NCI-H748 treated with DMSO at 0.1 percent for 48 hours (cell line): ENCODE measurements at places on chromosomes 12 and 14.
A peak's percentile ranks its signal among the peaks of the same experiment; 100 is the strongest.

GRCh38 chr12:124667506-124668326 is 100.3 kb upstream of the NCOR2 start:
- peak; percentile 10 for DNase-seq

- no peak for DNase-seq
Measured at GRCh38 chr12:85085066-85085465, 48.9 kb downstream of the LRRIQ1 start.

DNA sequence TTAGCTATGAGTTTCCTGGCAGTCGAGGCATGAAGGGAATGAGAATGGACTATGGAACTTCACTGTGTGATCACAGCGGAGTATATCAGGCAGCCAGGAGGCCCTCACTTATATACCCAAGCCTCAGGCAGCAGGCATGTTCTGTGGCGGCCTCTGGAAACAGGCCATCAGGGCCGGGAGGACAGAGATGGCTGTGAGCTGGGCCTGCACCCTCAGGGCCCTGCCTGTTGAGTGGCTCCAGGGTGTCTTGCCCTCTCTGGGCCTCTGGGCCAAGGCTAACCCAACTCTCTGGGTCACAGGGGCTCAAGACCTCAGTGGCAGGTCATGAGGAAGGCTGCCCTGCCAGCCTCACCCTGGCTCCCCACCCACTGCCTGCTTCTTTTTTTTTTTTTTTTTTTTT is 33.9 kb upstream of the RCOR1 start:
- DNase-seq = no peak

GRCh38 chr12:108613548-108613947 is 15.7 kb upstream of the TMEM119 start:
- no peak for DNase-seq

- no peak for DNase-seq
Measured at GRCh38 chr12:93950311-93950710, 198.1 kb upstream of the PLXNC1 start.

DNA sequence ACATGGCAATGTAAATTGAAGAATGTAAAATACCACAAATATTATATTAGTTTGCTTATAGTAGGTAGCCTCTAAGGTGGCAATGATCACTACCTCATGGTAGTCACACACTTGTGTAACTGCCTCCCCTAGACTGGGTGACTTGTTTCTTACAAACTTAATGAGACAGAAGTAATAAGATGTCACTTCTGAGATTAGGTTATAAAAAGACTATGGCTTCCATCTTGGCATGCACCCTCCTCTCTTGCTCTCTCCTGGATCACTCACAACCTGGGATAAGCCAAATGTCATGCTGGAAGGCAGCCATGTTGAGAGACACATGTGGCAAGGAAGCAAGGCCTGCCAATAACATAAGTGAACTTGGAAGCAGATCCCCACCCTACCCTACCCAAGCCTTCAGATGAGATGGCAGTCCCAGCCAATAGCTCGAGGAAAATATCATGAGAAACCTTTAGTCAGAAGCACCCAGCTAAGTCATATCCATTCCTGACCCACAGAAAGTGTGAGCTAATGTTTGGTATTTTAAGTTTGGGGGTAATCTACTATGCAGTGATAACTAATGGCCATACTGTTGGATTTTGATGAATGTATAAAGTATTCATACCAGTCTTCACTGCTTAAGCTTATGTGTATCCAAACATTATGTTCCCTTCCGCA is 43.3 kb downstream of the PPP1R12A start:
- DNase-seq = no peak

GRCh38 chr12:47188576-47189441 is 109.0 kb upstream of the AMIGO2 start:
- no peak for DNase-seq

GRCh38 chr12:67816269-67816668 is 167.7 kb downstream of the DYRK2 start:
- DNase-seq = no peak

- no peak for DNase-seq
Measured at GRCh38 chr14:72996916-72997315, 30.0 kb downstream of the ZFYVE1 start.

DNA sequence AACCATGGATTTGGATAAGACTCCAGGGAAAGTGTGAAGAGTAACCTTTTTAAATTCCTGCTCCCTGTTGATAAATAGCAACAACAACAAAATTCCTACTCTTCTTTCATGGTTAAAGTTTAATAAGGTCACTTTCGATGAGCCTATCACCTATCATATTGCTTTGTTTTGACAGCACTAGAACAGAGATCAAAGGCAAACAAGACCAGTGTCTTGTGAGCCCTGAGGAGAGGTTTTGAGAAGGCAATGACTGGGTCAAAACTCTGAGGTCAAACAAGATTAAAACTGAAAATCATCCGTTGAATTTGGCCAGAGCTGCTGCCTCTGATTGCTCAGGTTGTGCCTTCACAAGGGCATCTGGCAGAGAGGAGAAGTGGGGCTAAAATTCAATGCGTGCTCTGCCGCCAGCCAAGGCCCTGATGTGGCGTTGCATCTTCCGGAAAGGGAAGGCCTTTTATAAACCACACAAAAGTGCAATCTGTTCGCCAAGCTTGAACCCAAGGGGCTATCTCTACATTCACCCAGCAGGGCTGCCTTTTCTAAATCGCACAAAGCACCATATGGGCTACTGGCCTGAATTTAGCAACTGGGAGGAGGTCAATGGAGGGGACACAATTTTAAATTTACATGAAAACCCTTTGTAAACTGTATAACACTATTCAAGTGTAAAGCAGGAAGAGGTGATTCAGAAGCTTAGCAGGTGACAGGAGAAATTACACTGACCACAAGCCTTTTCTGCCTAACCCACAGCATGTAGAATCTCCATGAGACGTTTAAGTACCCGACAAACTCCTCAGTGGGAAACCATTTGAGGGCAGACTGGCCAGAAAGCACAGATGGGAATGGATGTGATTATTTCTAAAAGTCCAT is 140.8 kb downstream of the DAD1 start:
- no peak for DNase-seq

DNA sequence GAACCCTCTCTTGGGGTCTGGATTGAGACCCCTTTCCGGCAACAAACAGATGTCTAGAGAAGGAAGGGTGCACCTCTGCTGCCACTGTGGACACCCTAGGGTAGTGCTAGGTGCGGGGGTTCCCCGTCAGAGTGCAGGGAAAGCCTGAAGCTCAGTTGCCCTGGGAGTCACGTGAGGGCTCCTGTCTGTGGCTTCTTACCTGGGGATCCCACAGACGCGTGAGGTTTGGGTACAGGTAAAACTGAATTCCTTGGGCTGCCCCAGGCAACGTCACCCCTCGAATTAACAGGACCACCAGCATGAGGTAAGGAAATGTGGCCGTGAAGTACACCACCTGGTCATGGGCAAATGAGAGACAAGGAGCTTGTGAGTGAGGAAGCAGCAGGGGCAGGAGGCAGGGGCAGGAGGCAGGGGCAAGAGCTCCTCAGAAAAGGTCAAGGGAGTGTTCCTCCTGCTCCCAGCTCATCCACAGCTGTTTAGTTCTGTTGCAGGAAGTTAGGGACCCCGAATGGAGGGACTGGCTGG is 21.0 kb upstream of the SLC6A12 start:
- DNase-seq = no peak

DNA sequence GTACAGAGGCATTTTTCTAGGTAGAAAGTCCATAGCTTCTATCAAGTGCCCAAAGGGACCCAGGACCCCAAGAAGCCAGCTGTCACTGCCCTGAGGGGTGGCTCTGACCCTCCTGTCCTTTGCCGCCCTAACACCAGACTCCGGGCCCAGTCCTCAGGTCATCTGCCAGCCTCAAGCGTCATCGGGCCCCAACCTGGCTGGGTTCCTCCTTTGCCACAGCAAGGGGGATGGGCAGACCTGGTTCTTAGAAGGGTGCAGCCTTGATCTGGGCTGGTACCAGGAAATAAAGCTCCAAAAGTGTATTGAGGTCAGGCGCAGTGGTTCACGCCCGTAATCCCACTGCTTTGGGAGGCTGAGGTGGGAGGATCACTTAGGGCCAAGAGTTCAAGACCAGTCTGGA is 27.1 kb upstream of the FAM222A start:
- DNase-seq = no peak

DNA sequence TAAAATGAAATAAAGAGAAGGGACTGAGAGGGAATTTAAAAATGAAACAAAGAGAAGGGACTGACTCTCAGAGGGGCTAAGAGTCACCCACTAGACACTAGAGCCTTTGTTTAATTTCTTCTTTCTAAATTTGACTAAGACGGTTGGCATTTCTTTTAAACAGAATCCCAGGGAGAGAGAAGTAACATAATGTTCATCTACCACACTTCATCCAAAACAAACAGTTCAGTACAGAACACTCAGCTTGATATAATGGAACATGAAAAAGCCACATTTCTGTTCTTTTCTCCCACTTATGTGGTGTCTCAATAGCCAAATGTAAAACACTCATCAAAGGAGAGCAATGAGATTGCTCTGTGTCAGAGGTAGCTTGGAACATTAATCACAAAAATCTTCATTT is 10.1 kb upstream of the NT5DC3 start:
- no peak for DNase-seq

DNA sequence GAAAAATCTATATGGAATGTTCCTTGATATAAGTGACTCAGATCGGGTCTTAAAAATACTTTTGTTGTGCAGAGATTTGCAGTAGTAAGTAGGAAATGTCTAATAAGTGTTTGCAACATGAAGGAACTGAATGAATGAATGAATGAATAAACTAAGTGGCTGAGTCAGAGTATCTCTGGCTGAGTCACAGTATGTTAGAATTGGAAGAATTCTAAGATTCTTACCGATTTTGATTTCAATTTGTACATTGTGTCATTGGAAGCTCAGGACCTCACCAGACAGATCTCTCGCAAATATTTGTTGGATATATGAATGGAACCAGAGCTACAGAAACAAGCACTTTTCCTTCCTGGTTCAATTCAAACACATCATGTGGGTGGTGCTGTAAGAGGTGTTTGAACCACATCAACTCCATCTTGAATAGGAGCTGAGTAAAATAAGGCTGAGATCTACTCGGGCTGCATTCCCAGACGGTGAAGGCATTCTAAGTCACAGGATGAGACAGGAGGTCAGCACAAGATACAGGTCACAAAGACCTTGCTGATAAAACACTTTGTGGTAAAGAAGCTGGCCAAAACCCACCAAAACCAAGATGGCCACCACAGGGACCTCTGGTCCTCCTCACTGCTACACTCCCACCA is 123.9 kb upstream of the FOXN3 start:
- DNase-seq = no peak

- DNase-seq = no peak
Measured at GRCh38 chr14:62546862-62547474, 498.3 kb downstream of the KCNH5 start.
